LHCN-M2 (cell line): ENCODE measurements at places on chromosomes 12 and 14. TPM values are rescaled to one million over a fixed set of nuclear protein-coding genes. Genes with fewer than 3 reads are reported as not detected.

Gene KLRG1
- 0.19 and 0.52 TPM in 2 replicates for total RNA-seq

Gene KRT75
- total RNA-seq: not detected in 2 replicates

Gene C12orf60
- total RNA-seq: 1.5 and 3.2 TPM in 2 replicates

Gene CD163L1
- 3.7 and 11.2 TPM in 2 replicates for total RNA-seq

Gene TCL1B
- not detected in 2 replicates for total RNA-seq

Gene OVCH1
- total RNA-seq: 0.11 and 0.38 TPM in 2 replicates

Gene OR4E2
- not detected in 2 replicates for total RNA-seq

Gene IFT81
- total RNA-seq: 15.5 and 16.9 TPM in 2 replicates

Gene ACSS3
- total RNA-seq: 5.0 and 6.8 TPM in 2 replicates

Gene LRRC74A
- not detected in 2 replicates for total RNA-seq

Gene KCNH3
- total RNA-seq: 0.11 TPM in 1 of 2 replicates, not detected in the other

Gene GPR68
- total RNA-seq: 6.5 and 8.6 TPM in 2 replicates

Gene OTX2
- total RNA-seq: not detected in 2 replicates

Gene SLC39A2
- not detected in 2 replicates for total RNA-seq

Gene THAP2
- 3.0 and 6.3 TPM in 2 replicates for total RNA-seq

Gene TNS2
- total RNA-seq: 79.6 and 95.7 TPM in 2 replicates

Gene SEL1L
- 39.8 and 43.1 TPM in 2 replicates for total RNA-seq

Gene KIF26A
- total RNA-seq: under 0.01 TPM in 1 of 2 replicates, not detected in the other

Gene PTPN21
- total RNA-seq: 14.7 and 15.8 TPM in 2 replicates

Gene DBX2
- not detected in 2 replicates for total RNA-seq

Gene PRR4
- total RNA-seq: 0.34 and 1.9 TPM in 2 replicates

Gene SRRM4
- not detected in 2 replicates for total RNA-seq

Gene KRT82
- total RNA-seq: not detected in 2 replicates

Gene IQSEC3
- not detected in 2 replicates for total RNA-seq

Gene MYH6
- not detected in 2 replicates for total RNA-seq

Gene FKBP3
- total RNA-seq: 45.9 and 59.0 TPM in 2 replicates

Gene A2ML1
- not detected in 2 replicates for total RNA-seq

Gene LGR5
- 0.06 TPM in 2 replicates for total RNA-seq

Gene C12orf75
- 238 and 300 TPM in 2 replicates for total RNA-seq

Gene GLI1
- 1.1 and 1.2 TPM in 2 replicates for total RNA-seq

Gene CLEC4A
- total RNA-seq: 0.77 TPM in 1 of 2 replicates, not detected in the other

Gene CCDC177
- total RNA-seq: not detected in 2 replicates

Gene MYO1A
- total RNA-seq: 0.06 TPM in 1 of 2 replicates, not detected in the other

Gene COX8C
- total RNA-seq: not detected in 2 replicates

Gene DERA
- total RNA-seq: 93.8 and 99.7 TPM in 2 replicates

Gene PTPRR
- 0.19 and 1.4 TPM in 2 replicates for total RNA-seq

Gene MAPKAPK5
- 56.4 and 75.9 TPM in 2 replicates for total RNA-seq

Gene AREL1
- 32.9 and 38.2 TPM in 2 replicates for total RNA-seq

Gene LAG3
- total RNA-seq: 0.23 and 0.45 TPM in 2 replicates

Gene REP15
- total RNA-seq: 1.6 and 3.4 TPM in 2 replicates

Gene VASH1
- 0.90 and 1.8 TPM in 2 replicates for total RNA-seq

Gene MED13L
- total RNA-seq: 46.8 and 60.0 TPM in 2 replicates

Gene GLS2
- total RNA-seq: not detected in 2 replicates

Gene CMTM5
- not detected in 2 replicates for total RNA-seq

Gene BHLHE41
- total RNA-seq: 2.4 and 4.0 TPM in 2 replicates

Gene GZMB
- not detected in 2 replicates for total RNA-seq

Gene DNAH10
- under 0.01 TPM in 1 of 2 replicates, not detected in the other for total RNA-seq

Gene LBHD2
- total RNA-seq: not detected in 2 replicates

Gene CACNA2D4
- total RNA-seq: not detected in 2 replicates

Gene HNRNPC
- total RNA-seq: 877 and 1,010 TPM in 2 replicates

Gene LTB4R
- total RNA-seq: 0.90 and 1.7 TPM in 2 replicates

Gene KRT74
- total RNA-seq: not detected in 2 replicates

Gene VPS29
- total RNA-seq: 77.5 and 82.8 TPM in 2 replicates

Gene INHBC
- total RNA-seq: not detected in 2 replicates

Gene IGFBP6
- total RNA-seq: 178 and 231 TPM in 2 replicates
